LNCaP clone FGC (cell line): ENCODE measurements at places on chromosomes 6 and 20.

GRCh38 chr6:62286470-62286843 lies 432 bp upstream of the KHDRBS2 start:
- no peak for DNase-seq

- DNase-seq, result no peak
These were observed 1044.7 kb downstream of the GRIK2 start for GRCh38 chr6:102438171-102438570.

DNA sequence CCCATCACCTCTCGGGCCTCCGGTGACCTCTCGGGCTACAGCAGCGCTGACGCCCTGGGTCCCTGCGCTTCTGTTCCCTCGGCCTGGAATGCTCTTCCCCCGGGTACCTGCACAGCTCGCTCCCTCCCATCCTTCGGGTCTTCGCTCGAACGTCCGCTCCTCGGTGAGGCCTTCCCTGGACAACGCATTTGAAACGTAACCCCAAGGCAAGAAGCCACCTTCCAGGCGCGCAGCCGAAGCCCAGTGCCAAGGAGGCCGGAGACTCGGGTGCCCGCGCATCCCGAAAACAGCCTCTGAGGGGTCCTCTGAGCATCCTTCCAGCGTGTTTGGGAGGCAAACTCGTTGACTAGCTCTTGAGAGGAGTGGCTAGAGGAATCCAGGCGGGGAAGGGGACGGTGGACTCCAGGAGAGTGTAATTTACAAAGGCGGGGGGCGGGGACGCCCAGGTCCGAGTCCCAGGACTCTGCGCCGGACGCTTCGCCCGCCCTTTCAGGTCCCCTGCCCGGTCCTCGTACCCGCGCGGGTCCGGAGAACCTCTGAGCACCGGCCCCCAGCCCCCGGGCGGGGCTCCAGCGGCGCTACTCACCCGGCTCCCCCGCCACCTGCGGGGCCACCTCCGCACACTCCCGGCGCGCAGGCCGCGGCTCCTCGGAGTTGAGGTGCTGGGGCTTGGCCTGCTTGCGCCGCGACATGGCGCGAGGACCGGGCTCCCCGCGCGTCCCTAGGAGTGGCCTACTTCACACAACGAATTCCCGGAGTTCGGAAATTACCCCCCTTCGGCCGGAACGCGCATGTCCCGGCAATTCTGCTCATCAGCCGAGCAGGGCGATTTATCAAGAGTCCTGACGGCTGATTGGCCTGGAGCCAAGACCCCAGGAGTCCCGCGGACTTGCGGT lies 86.8 kb downstream of the ZFP64 start:
- DNase-seq, result no peak

GRCh38 chr6:85004361-85004995 lies 240.1 kb upstream of the TBX18 start:
- no peak for DNase-seq

DNA sequence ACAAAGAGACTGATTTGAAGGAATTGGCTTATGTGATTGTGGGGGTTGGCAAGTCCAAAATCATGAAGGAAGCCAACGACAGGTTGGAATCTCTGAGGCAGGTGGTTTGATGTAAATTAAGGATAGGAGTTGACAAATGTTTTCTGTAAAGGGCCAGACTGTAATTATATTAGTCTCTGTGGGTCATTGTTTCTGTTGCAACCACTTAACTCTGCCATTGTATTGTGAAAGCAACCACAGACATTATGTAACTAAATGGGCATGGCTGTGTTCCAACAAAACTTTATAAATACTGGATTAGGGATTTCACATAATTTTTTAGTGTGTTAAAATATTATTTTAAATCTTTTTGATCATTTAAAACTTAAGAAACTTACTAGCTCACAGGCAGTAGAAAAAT lies 199.2 kb upstream of the MYLIP start:
- DNase-seq, result no peak

- DNase-seq, result no peak
These were observed 165.1 kb downstream of the LMBRD1 start for GRCh38 chr6:69631552-69632346.

- DNase-seq, result no peak
These were observed 21.9 kb upstream of the SH3BGRL2 start for GRCh38 chr6:79609225-79609595.

DNA sequence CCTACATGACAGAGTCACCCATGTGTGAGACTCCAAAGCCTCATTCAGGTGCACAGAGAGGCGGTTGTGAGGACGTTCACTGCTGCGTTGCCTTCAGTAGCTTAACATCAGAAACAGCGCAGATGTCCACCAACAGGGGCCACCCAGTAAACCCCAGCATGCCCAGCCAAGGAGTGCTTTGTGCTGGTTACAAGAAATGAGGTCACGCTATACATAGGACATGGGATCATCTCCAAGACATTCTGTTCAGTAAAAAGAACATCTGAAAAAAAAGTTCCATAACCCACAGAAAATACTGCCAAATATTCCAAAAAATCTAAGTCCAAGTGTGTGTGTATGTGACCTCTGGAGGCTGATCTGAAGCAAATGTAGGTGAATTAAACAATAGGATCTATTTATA lies 16.0 kb downstream of the SLC52A3 start:
- DNase-seq, result no peak

- no peak for DNase-seq
These were observed 3.5 kb downstream of the HLA-B start for GRCh38 chr6:31353384-31353945.

GRCh38 chr6:41546866-41547798 lies 951 bp downstream of the FOXP4 start:
- DNase-seq, result no peak

- no peak for DNase-seq
These were observed 462.5 kb upstream of the BTBD3 start for GRCh38 chr20:11454966-11455799.

DNA sequence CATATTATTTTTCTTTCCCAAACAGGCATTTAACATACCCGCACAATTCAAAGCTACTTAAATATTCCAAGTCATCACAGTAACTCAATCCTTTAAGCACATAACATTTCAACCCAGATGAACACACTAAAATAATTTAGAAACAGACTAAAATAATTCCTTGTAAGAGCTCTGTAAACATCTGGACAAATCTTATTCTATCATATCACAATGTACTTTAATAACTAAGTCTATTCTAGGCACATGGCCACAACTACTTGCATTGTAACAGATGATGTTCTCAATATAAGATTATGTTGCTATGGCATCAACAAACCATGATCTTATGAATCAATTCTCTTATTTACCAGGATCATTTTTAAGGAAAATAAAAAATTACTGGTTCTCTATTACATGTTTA lies 123.2 kb upstream of the THEMIS start:
- no peak for DNase-seq

- DNase-seq, result peak; percentile 28
These were observed 234.2 kb upstream of the ECI2 start for GRCh38 chr6:4369616-4370015.

DNA sequence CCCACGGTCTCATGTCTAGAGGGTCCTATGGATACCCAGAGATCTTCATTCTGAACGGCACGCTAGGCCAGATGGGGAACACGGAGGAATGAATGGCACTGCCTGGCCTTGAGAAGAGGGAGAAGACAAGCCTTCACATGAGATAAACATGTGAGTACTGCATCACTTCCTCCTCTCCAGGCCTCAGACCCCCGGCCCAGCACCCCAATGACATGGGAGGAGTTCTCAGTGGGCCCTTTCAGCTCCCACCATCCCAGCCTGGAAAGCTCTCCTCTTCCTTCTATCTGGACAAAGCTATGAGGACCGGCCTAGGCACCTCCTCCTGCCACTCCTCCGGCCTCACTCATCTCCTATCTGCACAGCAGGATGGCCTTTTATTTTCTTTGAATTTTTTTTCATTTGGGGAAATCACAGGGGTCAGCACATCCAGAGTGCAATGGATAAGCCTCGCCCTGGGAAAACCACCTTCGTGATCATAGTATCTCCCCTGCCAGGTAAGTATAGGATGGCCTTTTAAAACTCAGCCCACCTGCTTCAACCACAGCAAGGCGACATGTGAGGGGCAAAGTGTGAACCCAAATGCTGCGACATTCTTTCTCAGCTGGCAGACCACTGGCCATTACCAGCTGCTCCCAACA lies 39.2 kb upstream of the CDKN1A start:
- peak; percentile 11 for DNase-seq

DNA sequence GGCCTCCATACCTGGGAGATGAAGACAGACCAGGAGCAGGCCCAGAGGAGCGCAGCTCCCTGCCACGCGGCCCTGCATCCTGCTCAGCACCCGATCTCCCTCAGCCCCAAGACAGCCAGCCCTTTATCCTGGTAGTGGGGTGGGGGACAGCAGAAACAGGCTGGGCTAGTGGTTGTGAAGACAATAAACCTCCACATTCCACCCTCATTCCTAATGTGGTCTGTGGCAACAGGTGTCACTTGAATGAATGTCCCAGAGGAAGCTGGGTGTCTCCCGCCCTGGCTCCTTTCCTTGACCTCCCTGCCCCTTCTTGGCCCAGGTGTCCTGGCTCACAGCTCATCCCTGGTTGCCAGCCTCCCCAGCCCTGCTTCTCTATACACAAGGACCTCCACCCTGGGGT lies at the start of gene C6orf15:
Gene C6orf15 (minus strand): TSS at position 98 of the 400 bp plus-strand sequence. CDS start 20 bp downstream, at position 78.
- no peak for DNase-seq

GRCh38 chr6:19632786-19633185 lies 204.4 kb upstream of the ID4 start:
- DNase-seq, result no peak

- DNase-seq, result no peak
These were observed 24.1 kb downstream of the CFAP61 start for GRCh38 chr20:20076297-20077065.

DNA sequence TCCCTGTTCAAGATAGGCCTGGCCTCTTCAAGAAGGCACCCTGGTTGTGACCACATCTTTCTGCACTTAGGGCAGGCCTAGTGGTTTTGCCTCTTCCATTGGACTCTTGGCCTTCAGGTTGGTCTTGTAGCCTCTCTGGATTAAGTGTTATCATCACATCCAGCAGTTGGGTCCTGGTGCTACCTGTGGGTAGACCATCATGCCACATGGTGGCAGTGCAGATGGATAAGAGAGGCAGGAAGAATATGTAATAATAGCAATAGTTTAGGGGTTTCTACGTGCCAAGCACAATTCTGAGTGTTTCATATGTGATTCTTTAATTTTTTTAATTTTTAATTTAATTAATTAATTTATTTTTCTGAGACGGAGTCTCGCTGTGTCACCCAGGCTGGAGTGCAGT lies 28.5 kb upstream of the SNRPB2 start:
- peak; percentile 6 for DNase-seq

- DNase-seq, result no peak
These were observed 31.6 kb upstream of the PNRC1 start for GRCh38 chr6:89048985-89049384.
